ENCODE measurements at places on chromosomes 5 and 9.

DNA sequence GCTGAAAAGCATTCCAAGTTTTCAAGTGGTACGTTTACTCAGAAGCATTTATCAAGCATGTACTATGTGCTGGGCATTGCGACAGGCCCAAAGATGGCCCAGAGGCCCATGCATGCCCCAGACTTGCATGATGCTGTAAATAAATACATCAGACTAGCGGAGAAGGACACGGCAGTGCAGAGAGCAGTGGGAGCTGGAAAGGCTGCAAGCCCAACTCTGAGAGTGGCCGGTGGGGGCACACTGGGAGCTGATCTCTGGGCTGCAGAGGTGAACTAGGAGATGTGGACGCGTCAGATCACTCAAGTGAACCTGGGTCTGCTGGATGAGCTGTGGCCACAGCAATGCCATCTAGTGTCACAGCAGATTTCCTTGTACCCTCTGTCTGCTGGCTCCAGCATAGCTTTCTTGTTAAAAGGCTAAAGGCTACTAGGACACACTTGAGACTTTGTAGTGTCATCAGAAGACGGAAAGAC lies 246.9 kb downstream of the FANCC start:
- DNase-seq: no peak

DNA sequence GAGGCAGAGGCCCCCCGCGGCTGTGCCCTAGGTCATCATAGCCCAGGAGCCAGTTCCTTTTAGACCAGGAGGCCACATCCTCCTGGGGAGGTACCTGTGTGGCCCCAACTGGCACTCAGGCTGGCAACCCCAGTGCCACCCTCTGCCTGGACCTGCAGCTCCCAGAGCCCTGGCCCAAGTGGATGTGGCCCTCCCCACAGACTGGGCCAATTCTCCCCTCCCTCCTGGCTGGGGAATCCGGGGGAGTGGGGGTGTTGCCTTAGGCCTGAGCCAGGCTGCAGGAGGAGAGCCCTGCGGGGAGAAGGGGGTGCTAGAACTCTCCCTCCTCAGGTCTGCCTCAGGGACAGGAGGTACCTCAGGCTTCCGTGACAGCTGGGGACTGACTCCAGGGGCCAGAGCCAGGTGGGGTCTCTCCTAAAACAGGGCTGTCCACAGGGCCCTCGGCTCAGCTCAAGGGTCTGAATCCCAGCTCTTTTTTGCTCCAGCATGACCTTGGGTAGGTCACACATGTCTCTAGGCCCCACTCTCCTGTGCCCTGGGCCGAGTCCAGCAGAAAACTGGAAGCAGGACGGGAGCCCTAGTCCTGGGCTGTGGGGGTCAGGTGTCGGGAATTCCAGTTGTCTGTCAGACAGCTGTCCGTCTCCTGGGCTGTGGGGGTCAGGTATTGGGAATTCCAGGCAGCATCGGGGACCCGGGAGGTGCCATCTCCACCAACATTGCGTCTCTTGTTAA lies 9.6 kb downstream of the DNLZ start:
- no peak for DNase-seq

GRCh38 chr9:82996941-82997340 lies 66.0 kb downstream of the RASEF start:
- no peak for DNase-seq

GRCh38 chr9:109887079-109887478 lies 107.1 kb downstream of the PALM2AKAP2 start:
- DNase-seq: no peak

DNA sequence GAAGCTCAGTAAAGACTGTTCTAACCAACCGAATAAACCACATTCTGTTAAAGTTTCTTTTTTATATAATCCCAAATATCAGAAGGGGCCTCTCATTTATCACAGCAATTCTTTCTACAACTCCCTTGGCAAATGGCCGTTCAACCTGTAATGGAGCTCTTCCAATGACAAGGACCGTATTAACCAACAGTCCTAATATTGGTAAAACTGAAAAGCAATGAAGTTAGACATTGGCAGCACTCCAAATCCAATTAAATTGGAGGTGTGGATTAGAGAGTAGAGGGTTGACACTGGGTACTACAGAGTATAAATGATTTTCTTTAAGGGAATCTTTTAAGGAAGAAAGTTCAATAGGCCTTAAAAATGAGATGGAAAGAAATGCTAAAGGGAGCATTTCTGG lies 842 bp downstream of the TMED7 start:
- DNase-seq: no peak

GRCh38 chr5:146533260-146533857 lies 17.4 kb upstream of the GPR151 start:
- peak; percentile 37 for DNase-seq

- no peak for DNase-seq
These were observed 105.1 kb downstream of the FBN2 start for GRCh38 chr5:128432913-128433440.

- no peak for DNase-seq
These were observed 1014.6 kb downstream of the DTWD2 start for GRCh38 chr5:117973785-117974184.

DNA sequence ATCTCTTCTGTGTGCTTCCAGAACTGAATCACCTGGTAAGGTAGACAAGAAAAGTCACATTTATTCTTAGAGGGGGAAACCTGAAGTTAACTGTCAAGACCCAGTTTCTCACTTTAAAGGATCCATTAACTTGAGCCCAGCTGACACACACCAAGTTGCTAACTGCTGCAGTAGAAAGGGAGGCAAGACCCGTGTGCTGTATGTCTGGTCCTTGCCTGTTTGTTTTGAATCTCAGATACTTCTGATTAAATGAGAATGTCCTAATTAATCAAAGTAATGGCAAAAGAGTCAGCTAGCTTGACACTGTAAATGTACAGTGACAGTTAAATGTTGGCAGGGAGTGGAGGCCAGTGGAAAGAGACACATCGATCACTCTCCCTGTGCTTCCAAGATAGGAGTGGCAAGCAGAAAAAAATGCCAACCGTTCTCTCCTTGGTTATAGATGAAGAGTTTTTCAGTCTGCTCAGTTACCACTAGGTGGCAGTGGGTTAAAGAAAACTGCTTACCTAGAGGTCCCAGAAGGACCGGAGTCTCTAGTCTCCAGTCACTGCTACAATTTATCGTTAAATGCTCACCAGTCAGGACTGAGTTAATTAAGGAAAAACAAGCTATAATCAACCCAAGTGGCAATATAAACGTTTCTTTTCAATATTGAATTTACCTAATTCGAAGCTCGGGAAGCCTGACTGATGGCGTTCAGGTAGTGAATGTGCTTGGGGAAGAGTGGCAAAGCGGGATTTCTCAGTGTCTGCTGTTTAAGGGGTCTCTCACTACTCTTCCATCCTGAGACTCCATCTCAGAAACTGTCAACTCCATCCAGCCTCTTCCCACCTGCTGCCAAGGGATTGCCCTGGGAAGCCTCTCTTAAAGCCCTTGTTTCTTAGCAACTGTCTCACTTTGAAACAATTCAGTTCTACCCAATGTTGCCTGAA lies 18.4 kb downstream of the LSM11 start:
- DNase-seq: no peak

GRCh38 chr9:95458666-95459065 lies 58.1 kb downstream of the PTCH1 start:
- DNase-seq: no peak

- no peak for DNase-seq
These were observed 29.2 kb upstream of the PANK3 start for GRCh38 chr5:168608386-168608785.

DNA sequence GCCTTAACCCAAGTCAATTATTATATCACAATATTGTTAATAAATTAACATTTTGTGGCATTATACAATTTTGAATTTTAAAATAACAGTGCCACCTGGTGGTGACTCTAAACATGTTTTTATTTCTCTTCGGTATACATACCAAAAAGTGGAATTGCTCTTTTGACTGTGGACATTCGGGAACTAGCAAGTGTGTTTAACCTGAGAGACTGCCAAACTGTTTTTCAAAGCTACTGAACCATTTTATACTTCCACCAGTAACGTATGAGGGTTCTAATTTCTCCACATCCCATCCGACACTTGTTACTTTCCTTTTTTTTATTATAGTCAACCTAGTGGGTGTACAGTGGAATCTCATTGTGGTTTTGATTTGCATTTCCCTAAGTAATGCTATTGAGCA lies 18.3 kb upstream of the HSDL2 start:
- no peak for DNase-seq

- no peak for DNase-seq
These were observed 91.7 kb downstream of the NTRK2 start for GRCh38 chr9:84761137-84761808.

GRCh38 chr5:177608243-177609075 lies 8.5 kb downstream of the B4GALT7 start:
- no peak for DNase-seq

DNA sequence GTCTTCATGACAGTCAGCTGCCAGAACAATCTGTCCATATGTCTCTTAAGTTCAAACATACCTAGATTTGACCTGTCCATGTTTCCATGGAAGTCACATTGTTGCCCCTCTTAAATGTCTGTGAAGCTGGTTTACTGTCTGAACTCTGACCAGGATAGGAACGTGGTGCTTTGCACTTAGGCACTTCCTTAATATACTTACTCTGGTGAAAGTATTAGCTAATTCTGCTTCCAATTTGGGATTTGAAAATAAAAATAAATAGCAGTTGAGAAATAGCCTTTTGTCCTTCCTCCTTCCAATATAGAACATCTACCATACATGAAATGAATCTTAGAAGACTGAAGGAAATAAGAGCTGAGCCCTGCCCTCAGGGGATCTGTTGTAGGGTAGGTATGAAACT lies 524.5 kb upstream of the CLINT1 start:
- no peak for DNase-seq

- peak; percentile 22 for DNase-seq
These were observed 32.3 kb downstream of the TNPO1 start for GRCh38 chr5:72848474-72849428.

- DNase-seq: no peak
These were observed 32.7 kb downstream of the GRIA1 start for GRCh38 chr5:153523211-153523610.

DNA sequence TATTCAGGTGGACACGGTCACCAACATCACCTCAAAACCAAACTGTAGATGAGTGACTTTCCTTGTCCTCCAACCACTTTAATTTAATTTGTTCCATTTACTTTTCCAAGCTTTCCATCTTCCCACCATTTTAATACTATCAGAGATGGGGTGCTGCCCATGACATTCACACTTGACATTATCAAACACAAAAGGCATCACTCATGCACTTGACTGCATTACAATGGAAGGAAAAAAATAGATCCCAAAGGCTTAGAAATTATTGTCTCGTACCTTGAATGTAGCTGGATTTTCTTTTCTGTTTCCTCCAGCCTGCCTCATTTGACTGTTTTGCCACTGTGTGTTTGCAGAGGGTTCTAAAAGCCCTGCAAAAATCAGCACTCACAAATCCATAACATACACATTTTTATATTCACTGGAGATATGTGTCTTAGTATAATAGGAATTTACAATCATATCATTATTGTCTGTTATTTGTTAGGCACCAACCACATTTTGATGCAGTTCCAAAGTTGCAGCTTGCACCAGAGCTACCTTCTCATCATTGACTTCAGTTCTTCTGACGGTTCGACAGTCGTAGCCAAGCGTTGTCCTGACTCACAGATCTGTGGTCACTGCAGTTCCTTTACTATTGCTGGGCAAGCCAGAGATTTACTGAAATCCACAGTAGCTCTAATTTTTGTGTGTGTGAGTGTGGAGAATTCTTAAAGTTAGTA lies 712.3 kb upstream of the WWC1 start:
- no peak for DNase-seq

- DNase-seq: no peak
These were observed 4.6 kb upstream of the CTNNA1 start for GRCh38 chr5:138748630-138749081.

GRCh38 chr5:73093943-73094342 lies 26.4 kb upstream of the TMEM171 start:
- DNase-seq: no peak

DNA sequence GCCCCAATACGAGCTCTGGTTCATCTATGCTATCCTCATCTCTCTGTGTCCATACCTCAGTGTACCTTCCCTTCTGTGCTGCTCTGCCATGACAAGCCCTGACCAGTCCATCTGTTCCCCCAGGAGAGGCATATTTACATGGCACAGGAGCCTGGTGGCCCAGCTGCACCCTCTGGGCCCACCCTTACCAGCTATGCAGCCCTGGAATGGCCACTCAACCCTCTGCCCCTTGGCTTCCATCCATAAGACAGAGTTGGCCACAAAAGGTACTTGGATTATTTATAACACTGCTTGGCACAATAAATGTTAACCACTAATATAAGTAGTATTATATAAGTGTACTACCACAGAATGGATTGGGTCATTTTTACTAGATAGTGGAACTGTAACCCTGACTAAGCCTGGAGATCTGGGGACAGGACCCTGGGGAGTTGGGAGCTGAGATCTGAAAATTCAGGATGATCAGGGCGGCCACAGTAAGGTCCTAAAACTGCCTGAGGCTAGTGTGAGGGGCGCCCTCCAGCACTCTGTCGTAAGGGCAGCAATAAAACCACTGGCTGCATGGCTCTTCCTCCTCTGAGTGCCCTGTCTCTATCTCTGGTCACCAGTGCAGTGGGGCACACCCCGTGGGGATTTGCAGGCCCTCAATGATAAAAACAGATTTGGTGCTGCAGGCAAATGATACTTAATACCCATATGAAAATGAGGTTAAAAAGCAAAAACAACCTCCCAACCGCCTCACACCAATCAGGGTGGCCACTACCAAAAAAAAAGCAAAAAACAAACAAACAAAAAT lies 65.8 kb downstream of the SEMA4D start:
- no peak for DNase-seq

DNA sequence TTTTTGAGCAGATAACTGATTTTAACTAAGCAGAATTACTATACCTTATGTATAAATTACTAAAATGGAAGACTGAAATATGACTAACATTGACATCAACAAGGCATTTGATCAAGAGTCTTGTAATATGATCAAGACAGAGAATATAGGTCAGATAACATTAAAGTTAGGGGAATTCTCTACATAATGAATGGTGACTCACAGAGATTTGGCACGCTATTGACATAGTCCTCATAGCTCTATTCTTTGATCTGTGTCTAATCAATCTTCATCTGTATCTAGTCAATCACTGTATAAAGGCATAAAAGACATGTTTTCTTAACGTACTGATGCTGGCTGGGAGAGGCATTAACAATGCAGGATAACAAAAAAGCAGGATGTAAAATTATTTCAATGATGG lies 17.4 kb downstream of the ABITRAM start:
- no peak for DNase-seq

DNA sequence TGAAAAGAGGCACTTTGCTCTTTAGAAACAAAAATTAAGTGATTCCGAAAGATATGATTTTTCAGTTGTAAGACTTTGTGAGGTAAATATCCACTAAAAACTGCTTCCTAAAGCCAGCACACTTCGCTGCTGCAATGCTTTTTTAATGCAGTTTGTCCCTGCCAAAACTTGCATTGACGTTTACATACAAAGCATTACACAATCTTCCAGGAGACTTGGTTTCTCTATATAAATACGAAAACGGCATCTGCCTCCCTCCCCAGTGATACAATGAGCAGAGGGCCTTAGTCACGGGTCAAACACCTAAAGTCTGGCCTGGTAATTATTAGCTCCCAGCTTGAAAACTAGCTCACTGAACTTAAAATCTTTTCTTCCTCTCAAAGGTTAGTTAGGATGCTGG lies 170.7 kb downstream of the TSSK1B start:
- no peak for DNase-seq
